ENCODE measurements at places on chromosomes 13 and 19.

GRCh38 chr13:20828539-20829364 lies 55.0 kb upstream of the EEF1AKMT1 start:
- DNase-seq = no peak

DNA sequence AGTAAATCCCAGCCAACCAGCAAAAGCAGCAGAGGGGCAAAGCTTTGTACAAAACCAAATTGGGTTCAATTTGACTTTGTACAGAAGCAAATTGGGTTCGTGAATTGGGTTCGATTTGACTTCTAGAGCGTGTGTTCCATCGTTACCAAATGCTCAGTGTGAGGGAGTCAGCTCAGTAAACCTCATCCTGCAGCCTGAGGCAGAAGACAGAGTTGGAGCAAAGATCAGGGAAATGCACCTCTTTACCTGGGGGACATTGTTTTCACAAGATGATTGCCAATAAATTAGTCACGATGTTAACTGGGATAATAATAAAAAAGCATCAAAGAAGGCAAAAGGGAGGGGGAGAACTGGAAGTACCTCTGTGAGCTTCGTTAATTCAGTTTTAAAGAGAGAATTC lies 1.5 kb downstream of the RAB20 start:
- DNase-seq = no peak

DNA sequence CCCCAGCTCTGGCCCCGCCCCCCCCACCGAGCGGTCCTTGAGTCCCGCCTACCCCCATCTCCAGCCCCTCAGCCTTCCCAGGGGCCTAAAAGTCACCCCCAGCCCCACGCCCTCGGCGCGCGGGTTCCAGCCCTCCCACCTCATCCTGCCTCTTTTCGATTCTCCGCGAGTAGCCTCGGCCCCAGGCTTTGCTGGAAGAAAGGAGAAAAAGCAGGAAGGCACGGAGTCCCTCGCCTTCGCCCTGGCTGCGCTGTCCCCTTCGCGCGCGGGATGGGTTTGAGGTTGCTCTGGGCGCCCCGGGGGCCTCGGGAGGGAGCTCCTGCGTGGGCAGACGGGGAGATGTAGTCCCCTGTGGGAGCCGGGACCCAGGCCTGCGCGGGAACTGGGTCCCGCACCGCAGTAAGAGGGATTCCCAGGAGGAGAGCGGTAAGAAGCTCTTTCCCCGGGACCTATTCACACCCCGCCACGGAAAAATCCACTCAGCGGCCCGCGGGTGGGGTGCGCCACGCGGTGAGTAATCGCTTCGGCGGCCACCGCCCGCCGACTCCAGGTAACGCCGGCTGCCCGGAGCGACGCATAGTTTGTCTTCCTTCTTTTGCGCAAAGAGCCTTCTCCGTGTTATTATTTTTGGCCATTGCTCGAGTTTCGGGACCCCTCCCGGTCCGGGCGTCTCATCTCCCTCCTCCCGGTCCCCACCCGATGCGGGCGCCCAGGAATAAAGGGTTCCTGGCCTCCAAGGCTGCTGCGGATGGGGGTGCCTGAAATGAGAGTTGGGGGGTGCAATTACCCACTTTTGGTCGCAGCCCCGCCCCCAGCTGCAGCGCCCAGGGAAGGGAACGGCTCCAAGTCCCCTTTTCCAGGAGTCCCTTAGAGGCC lies 865 bp upstream of the CRLF1 start:
- DNase-seq = no peak

DNA sequence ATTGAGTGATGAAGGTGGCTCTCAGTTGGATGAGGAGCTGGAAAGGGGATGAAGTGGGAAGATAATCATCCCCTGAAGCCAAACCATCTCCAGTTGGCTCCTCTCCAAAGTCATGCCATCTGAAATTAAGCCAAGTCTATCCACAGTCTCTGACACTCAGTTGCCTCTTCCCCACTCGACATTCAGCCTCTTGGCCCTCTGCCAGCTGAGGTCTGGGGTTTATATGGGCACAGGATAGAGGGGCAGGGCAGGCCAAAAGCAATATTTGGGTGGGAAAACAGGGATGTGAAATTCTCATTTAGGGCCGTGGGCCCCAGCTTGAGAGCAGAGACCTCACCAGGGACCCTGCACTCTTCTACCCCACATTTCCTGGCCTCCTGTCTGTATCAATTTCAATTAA lies 85.9 kb downstream of the SLITRK1 start:
- DNase-seq = no peak

GRCh38 chr13:101453784-101454201 lies 1.3 kb downstream of the ITGBL1 start:
- DNase-seq = no peak

GRCh38 chr19:1921326-1921725 lies 16.1 kb downstream of the ADAT3 start:
- no peak for DNase-seq

DNA sequence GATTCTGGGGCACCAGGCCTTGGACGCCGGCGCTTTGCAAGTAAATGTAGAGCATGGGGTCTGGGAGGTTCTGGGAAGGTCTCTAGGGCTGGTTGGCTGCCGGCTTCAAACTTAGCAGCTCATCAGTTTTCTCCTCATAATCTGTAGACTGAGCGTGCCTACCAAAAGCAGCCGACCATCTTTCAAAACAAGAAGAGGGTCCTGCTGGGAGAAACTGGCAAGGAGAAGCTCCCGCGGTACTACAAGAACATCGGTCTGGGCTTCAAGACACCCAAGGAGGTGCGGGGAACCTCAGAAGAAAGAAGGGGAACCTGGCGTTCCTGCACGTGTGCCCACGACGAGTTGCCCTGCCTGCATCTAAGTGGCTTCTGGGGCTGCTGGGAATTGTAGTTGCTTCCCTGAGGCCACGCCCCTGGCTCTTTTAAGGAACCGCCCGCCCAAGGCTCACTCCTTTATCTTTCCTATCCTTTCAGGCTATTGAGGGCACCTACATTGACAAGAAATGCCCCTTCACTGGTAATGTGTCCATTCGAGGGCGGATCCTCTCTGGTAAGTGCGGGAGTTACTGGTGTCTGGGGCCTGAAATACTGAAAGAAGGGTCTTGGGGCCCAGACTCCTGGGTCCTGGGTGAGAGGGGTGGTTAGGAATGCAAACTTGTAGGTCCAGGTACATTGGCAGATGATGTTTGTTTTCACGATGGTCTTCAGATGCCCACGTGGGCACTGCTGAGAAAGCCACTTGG lies 984 bp downstream of the RPS11 start:
- no peak for DNase-seq

GRCh38 chr13:38204556-38204955 lies 145.1 kb upstream of the UFM1 start:
- DNase-seq = no peak

- DNase-seq = no peak
These were observed 15.2 kb downstream of the GAS6 start for GRCh38 chr13:113848431-113849260.

- DNase-seq = no peak
These were observed 3.4 kb downstream of the MBNL2 start for GRCh38 chr13:97225533-97225932.

DNA sequence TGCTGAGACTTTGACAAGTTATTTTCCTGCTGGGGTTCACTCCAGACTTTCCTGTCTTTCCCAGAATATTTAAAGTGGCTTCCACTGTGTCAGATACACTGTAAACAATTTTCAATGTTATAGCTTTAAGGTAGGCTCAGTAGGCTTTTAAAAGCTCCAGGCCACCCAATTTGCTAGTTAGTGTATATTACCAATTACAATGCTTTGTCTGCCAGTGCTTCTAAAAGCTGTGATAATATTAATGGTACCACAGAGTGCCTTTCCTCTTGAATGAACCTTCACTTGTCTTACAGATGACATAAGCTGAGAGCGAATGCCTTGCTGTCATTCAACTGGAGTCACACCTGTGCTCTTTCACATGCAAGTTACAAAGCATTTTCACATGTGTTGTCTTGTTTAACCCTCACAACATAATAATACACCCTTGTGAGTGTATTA lies 239.7 kb upstream of the HTR2A start:
- no peak for DNase-seq

- DNase-seq = peak; percentile 65
These were observed 199.4 kb downstream of the USP12 start for GRCh38 chr13:26971990-26972887.

DNA sequence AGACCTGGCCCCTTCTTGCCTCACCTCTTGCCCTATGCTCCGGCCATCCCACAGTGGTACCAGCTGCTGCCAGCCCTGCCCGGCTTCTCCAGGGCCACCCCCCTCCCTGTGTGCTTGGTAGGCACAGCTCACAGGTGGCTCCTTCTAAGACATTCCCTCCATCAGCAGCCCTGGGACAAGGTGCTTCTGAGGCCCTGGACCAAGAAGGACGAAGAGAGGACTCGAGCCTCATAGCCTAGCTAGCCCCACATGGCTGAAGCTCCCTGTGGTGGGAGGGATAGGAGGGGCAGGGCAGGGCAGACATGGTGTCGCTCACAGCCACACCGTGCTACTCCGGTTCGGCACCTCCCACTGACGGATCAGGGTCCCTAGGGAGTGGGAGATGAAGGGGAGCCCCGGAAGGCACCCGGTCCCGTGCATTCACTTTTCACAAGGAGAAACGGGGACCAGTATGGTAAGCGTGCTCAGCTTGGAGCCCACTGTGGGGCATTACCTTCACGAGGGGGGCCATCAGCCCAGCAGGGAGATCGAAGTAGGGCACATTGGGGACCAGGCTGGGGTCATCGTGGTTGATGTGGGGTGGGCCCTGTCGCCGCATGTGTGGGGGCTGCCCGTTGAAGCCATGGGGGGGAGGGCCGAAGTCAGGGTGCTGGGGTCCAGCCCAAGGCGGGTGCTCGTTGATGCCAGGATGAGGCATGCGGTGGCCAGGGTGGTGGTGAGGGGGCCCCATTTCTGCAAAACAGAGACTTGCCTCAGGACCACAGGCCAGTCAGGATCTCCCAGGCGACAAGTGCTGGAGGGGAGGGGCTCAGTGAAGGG lies 19.5 kb downstream of the CHERP start:
- no peak for DNase-seq

DNA sequence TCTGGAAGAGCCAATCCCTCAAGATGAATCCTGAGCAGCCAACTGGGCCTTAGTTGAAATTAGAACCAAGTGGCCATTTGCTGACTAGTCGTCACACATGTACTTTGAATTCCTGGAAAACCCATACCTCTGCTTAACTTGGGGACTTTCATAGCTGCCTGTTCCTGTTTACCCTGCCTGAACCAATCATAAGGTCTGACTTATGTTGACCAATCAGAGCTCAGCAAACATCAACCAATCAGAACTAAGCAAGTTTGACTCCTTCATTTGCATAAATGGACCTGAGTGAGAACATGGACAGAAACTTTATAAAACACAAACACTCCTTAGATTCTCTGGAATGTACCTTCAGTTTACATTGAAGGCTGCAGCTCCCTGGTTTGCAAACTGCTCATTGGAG lies 50.8 kb downstream of the LATS2 start:
- DNase-seq = no peak

Measured in NCI-H2029 treated with DMSO at 0.1 percent for 48 hours (cell line).